M059J (cell line): ENCODE measurements at places on chromosomes 7 and 10. TPM values are rescaled to one million over a fixed set of nuclear protein-coding genes. Genes with fewer than 3 reads are reported as not detected.
A peak's percentile ranks its signal among the peaks of the same experiment; 100 is the strongest.

DNA sequence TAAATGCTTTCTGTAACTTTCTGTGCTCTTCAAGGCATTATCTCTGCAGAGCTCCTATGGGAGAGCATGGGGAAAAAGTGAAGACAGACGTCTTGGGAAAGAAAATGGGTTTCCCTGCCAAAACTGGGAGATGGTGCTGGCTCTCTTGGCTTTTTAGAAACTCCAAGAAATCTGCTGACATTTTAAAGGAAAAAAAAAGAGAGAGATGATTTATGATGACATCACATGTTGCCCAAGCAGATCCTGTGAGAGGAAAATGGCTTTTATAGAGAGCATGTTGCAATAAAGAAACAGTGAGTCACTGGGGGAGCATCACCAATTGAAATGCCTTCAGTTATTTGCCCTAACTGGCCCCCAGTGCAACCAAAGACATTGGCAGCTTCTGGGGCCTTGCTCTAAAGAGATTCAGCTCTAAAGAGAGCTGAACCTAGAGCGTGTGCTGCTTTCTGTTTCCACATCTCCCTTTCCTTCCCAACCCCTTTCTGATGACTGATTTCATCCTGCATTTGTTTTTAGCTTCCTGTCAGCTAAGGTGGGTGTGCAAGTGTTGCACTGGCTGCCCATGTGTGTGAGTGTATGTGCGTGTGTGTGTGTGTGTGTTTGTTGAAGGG lies 37.7 kb downstream of the LRMDA start:
- peak; percentile 91 for DNase-seq

GRCh38 chr7:81355911-81356310 lies 413.9 kb downstream of the HGF start:
- no peak for DNase-seq

- DNase-seq, result no peak
Observed at GRCh38 chr7:115356999-115357702, 435.3 kb downstream of the MDFIC start.

- DNase-seq, result no peak
Observed at GRCh38 chr10:132967540-132967939, 25.2 kb upstream of the CFAP46 start.

DNA sequence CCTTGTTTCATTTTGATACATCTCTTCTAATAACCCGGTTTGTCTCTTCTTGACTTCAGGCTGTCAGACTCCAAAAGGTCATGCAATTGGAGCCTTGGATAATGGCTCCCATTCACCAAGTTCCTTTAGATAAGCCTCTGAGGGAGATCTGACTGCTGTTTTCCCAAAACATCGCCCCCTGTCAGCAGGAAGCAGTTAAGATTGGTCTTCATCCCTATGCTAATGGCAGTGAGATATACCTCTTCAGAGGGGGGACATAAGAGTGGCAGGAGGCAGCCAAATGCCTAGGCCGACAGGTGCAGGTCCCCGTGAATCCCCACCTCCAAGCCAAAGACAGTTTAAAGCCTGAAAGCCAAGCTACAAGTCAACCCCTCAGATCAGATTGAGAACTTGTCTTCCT lies 144.6 kb downstream of the WDR11 start:
- DNase-seq, result no peak

DNA sequence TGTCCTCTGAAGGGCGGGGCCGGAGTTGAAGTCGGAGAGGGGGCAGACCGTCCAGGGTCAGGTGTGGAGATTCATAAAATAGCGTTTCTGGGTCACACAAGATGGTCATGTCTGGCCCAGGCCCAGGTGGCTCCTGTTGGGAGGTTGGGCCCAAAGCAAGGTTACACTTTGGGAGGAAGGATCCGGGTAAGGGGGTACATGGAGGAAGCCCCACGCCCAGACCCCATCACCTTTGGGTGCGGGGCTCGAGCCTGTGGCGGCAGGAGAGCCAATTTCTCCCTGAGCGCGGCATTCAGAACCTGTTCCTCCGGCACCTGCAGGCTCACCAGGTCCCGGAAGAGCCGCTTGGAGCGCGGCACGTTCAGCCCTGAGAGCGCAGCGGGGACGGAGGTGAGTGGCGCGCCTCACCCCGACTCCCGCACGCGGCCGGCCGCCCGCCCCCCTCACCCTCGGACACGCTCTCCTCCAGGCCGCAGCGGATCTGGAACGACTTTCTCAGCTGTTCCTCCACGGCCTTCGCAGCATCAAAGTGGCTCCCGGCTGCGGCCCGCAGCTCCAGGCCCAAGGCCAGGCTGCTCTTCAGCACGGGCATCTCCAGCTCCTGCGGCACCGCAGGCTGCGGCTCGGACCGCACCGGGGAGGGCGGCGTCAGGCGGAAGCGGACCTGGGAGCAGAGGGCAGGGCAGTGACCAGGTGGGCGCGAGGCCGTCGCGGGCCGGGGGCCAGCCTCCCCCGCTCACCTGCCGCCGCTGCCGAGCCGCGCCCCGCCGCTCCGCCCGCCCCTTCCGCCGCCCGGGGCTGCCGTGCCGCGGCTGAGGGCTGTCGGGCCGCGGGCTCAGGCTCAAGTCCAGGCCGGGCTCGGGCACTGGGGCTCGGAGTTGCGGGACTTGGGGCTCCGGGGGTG lies 644 bp downstream of the PPP1R35 start:
- no peak for DNase-seq

- DNase-seq, result no peak
Observed at GRCh38 chr10:74202356-74202755, 51.3 kb downstream of the ADK start.

DNA sequence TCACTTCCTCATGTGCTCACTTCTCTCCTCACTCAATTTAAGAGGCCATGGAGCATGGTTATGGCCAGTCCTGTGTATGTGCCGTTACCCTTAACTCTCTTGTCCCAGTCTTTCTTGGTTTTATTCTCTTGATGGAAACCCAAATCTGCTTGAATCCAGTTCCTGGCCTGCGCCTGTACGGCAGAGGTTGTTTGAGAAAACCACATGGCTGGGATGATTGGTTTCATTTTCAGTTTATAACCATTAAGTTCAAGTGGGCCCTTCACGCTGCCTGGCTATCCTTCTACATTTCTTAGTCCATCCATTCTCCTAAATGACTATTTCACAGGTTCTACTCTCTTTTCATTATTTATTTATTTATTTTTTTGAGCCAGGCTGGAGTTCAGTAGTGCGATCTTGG lies 1.6 kb upstream of the ZNF239 start:
- no peak for DNase-seq

- DNase-seq, result peak; percentile 55
Observed at GRCh38 chr7:82729172-82730030, 285.8 kb upstream of the CACNA2D1 start.

DNA sequence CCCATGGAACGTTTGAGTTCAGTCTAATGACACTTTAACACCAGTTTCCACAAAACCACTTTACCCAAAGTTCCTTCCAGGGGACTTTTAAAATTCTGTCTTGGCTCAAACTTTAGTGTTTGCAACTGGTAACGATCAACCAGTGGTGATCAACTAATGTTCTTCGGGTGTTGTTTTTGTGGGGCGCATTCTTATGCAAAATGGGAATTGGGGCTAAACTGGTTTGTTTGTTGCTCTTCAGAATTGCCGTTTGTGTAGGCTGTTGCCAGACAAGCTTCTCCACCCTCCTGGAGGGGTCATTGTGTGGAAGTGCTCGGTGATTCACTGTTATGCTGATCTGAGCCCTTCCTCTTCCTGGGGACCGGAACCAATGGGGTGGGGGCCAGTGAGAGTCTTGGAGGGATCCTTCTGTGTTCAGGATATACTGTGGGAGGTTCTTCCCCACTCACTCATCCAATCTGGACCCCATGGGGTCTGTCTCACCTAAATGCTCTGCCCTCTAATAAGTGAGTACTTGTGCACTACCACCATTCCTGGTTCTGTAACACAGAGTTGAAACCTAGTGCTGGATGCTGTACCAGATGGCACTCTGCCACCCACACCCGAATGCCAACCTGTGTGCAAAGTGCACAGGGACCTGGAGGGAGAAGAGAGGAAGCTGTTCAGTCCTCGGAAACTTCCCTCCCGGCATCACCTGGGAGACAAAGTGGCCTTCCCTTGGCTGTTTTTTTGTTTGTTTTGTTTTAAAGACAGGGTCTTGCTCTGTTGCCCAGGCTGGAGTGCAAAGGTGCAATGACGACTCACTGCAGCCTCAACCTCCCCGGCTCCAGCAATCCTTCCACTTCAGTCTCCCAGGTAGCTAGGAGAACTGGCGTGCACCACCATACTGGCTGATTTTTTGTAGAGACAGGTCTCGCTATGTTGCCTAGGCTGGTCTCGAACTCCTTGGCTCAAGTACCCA lies 2.1 kb downstream of the NFE2L3 start:
- peak; percentile 67 for DNase-seq

DNA sequence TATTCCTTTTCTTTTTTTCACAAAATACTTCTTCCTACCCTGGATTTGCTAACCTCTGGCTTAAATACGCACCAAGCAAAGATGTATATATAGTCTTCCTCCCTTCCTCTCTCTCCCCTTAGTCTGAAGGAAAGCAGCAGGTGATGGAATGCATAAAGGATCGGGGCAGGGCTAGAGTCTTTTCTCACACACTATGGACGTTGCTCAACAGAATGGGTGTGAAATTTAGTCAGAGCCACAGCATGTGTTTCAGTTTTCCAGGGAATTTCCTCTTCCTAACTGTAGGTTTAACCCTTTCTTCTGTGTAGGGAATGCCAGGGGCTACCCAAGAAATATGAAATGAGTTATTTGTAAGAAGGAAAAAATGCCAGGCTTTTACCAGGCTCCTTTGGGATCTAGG lies 71.4 kb upstream of the NFKB2 start:
- DNase-seq, result no peak

- DNase-seq, result no peak
Observed at GRCh38 chr7:114083166-114084001, 164.6 kb upstream of the PPP1R3A start.

GRCh38 chr7:118153551-118154177 lies 30.3 kb upstream of the LSM8 start:
- peak; percentile 9 for DNase-seq

DNA sequence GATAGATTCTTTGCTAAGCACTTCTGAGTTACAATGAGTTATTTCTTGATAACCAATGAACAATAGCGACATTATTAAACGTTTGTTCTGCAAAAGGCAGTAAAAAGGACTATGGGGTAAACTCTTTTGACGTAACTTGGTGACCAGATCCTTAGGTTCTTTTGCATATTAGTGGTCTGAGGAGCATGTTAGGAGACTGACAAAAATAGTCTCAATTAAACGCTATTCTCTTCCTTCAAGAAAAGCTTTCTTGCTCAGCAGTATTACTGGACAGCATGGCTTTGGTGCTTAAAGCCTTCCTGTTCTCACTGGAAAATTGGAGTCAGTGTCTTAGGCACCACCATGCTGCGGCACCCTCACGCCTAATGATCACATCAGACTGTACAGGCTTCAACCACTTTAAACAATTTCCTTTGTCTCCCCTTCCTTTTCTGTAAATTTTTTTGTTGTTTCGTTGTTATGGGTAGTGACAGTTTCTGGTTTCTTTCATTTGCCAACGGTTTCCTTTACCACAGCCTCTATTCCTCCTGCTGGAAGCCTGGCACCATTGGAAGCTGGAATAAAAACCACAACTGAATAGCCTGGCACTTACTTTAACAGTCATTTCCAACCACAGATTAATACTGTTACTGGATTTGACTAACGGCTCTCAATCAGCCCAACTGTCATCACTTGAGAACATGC lies 49.2 kb upstream of the FAM133B start:
- peak; percentile 93 for DNase-seq

- DNase-seq, result peak; percentile 60
Observed at GRCh38 chr10:7986851-7987250, 67.6 kb upstream of the GATA3 start.

- no peak for DNase-seq
Observed at GRCh38 chr7:909358-910329, 33.3 kb downstream of the GET4 start.

GRCh38 chr7:41873741-41874140 lies 170.9 kb upstream of the INHBA start:
- no peak for DNase-seq

DNA sequence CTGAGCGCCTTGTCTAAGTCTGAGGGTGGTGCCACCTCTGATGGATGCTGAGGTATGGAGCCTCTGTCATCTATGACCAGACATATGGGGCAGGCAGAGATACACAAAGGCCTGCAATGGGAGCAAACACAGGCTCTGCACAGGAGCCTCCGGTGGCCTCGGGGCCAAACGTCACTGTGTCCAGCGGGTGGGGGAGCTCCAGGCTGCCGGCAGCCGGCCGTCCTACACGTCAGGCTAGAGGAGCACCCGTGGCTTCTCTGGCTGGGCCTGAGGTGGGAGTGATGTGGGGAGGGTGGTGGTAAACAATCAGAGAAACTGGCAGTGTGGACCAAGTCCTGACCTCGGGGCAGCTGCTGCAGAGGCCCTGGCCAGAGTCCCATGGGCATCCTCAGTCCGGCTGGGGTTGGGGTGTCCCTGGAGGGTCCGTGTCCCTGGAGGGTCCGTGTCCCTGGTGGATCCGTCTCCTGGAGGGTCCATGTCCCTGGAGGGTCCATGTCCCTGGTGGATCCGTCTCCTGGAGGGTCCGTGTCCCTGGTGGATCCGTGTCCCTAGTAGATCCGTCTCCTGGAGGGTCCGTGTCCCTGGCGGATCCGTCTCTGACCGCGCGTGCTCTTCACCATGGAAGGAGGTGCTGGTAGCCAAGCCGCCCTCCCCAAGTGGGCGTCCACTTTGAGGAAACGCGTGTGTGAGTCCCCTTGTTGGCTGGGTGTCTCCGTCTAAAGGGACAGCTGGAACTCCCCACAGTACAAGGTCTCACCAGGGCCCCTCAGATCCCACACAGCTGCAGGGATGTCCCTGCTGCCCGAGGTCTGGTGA lies 24.2 kb upstream of the FAM20C start:
- no peak for DNase-seq

DNA sequence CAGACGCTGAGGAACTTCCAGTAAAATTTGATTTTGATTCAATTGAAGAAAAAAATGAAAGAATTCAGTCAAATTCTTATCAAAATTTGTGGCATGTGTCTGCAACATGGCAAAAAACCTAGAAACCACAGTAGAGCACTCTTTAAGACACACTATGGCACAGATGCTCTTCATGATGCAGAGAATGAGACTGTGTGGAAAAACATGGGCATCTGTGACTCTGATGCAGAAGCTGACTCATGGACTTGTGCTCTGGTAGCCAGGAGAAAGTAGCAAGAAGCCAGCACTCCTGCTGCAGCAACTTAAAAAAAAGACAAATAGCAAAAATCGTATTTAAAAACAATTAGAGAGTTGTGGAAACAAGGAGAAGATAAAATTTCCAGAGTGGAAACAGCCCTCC lies 8.9 kb upstream of the KCNK18 start:
- DNase-seq, result no peak

- DNase-seq, result no peak
Observed at GRCh38 chr10:68902382-68902781, 1.3 kb downstream of the DDX50 start.

PRRT4 gene
- not detected in 2 replicates for total RNA-seq

ADRA2A gene
- not detected in 2 replicates for total RNA-seq

ANKRD30A gene
- not detected in 2 replicates for total RNA-seq

BAIAP2L1 gene
- 19.3 and 28.7 TPM in 2 replicates for total RNA-seq

RADIL gene
- not detected in 2 replicates for total RNA-seq

TRIL gene
- 0.44 and 0.91 TPM in 2 replicates for total RNA-seq

GIMAP6 gene
- total RNA-seq, result 0.12 TPM in 1 of 2 replicates, not detected in the other

ICA1 gene
- not detected in 2 replicates for total RNA-seq

ABCF2 gene
- 65.0 and 74.0 TPM in 2 replicates for total RNA-seq

SLC18A3 gene
- total RNA-seq, result not detected in 2 replicates

CHST15 gene
- total RNA-seq, result 15.2 and 15.6 TPM in 2 replicates

CXCL12 gene
- total RNA-seq, result 0.81 and 0.96 TPM in 2 replicates

COBL gene
- 0.10 TPM in 1 of 2 replicates, not detected in the other for total RNA-seq

PDZD7 gene
- 0.27 and 1.6 TPM in 2 replicates for total RNA-seq

DKK1 gene
- 355 and 363 TPM in 2 replicates for total RNA-seq

CPA2 gene
- 0.17 and 3.0 TPM in 2 replicates for total RNA-seq

PRKAR2B gene
- total RNA-seq, result 7.0 and 7.7 TPM in 2 replicates

RBM48 gene
- 12.8 and 15.8 TPM in 2 replicates for total RNA-seq

MALRD1 gene
- total RNA-seq, result not detected in 2 replicates
